ENCODE measurements at places on chromosomes 12 and 14. TPM values are rescaled to one million over a fixed set of nuclear protein-coding genes. Genes with fewer than 3 reads are reported as not detected.

HCAR1 gene
- total RNA-seq: 0.20 TPM

CACNA2D4 gene
- 8.6 TPM for total RNA-seq

ETV6 gene
- 54.5 TPM for total RNA-seq

OR9K2 gene
- not detected for total RNA-seq

BDKRB1 gene
- total RNA-seq: 4.1 TPM

- no peak for DNase-seq
Observed at GRCh38 chr14:36942522-36943245, 229.7 kb downstream of the SLC25A21 start.

- no peak for DNase-seq
Observed at GRCh38 chr12:95874452-95874851, 15.7 kb downstream of the SNRPF start.

- no peak for DNase-seq
Observed at GRCh38 chr14:87002776-87003175, 990.2 kb downstream of the GALC start.

GRCh38 chr12:46303039-46303666, 34.3 kb upstream of the SLC38A1 start:
- DNase-seq: peak; percentile 20
